ENCODE measurements at places on chromosomes 11 and 22. TPM values are rescaled to one million over a fixed set of nuclear protein-coding genes. Genes with fewer than 3 reads are reported as not detected.

The NLRP14 gene
- total RNA-seq = 0.07 TPM

The CCDC117 gene
- 10.1 TPM for total RNA-seq

The CRYBB3 gene
- total RNA-seq = not detected

The MMP11 gene
- 1.3 TPM for total RNA-seq

The CCDC81 gene
- total RNA-seq = 0.37 TPM

The RAD9A gene
- total RNA-seq = 15.8 TPM
